ENCODE measurements at places on chromosomes 2 and 18.
A peak's percentile ranks its signal among the peaks of the same experiment; 100 is the strongest.

- peak; percentile 77 for DNase-seq
These were observed 66.7 kb upstream of the DNAJC10 start for GRCh38 chr2:182649316-182649715.

- DNase-seq, result no peak
These were observed 84.1 kb upstream of the LPIN2 start for GRCh38 chr18:3097082-3097481.

DNA sequence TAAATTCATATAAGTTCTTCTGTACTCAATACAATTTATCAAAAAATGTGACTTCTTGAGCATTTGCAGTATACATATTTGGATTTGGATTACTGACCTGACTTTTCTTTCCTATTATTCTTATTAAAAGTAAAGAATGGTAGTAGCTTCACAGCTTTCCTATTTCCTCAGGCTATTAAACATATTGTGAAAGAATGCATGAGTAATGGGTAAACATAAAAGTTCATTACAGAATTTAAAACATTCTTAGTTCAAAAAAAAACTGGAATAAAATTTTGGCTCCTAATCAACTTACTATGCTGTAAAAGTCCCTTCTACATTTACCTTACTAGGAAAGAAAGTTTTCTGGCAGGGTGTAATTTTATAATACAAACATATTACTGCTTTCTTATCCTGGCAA is 27.3 kb upstream of the C2orf66 start:
- DNase-seq, result no peak

DNA sequence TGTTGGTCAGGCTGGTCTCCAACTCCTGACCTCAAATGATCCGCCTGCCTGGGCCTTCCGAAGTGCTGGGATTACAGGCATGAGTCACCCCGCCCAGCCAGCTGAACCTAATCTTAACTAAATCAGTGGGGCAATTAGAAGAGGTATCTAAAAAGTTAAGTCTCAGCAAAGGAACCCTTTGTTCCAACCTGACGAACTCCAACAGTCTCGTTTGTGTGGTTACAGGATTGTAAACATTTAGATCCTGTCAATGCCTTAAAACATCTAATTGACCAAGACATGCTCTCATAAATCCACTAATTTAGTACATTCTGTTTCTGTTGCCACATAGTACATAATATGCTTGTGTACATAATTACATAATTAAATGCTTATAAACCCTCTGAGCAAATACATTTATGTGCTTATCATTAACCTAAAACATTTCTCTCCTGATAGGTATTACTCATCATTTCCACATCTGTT is 31.1 kb upstream of the STK39 start:
- peak; percentile 57 for DNase-seq

DNA sequence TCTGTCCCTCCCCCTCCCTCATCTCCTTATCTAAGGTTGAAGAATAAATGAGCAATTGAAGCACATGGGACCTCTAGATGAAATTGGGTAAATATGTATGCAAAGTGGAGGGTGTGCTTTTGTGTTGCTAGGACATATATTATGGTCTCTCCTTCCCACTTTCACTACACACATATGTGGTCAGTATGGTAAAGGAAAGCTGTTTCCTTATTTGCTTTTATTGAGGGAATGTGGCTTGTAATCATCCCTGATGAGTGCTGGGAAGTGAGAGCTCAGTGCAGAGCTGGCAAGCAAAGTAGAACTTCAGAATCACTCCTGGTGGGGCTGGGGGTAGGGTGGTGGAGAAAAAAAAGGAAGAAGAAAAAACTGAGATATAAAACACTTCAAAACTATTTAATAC is 189.9 kb upstream of the ATP5MC3 start:
- DNase-seq, result no peak

DNA sequence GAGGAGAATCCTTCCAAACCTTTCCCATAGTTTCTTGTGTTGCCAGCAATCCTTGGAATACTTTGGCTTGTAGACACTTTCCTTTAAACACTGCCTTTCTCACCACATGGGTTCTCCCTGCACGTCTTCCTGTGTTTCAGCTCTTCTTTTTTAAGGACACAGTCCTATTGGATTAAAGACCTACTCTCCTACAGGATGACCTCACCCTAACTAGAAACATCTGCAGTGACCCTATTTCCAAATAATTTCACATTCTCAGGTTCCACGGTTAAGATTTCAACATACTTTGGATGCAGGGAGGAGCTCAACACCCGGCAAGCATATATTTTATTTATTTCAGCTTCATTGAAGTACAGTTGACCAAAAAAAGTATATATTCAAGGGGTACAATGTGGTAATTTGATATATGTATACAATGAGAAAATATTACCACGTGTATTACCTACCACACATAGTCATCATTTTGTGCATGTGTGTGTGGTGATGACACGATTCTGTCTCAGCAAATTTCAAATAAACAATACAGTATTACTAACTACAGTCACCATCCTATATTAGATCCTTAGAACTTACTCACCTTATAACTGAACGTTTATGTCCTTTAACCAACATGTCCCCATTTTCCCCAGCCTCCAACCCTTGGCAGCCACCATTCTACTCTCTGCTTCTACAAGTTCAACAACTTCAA is 745.0 kb downstream of the CBLN2 start:
- DNase-seq, result no peak

GRCh38 chr18:33875029-33875565 is 297.1 kb downstream of the ASXL3 start:
- DNase-seq, result no peak

DNA sequence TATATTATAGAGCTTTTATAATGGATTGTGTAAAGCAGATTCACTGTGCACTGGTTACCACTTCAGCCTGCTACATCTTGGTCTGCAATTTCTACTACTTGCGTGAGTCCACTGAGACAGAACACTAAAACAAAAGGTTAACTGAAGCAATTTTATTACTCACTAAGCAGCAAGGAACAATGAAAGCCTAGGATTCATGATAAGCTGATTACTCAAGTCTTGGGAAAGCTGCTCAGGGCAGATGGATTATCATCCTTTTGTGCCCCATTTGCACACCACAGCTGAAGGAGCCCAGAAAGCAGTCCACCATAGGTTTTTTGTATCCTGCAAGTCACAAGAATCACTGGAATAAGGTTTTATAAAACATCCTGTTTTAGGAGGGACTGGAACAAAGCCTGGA is 1215.2 kb upstream of the TMEFF2 start:
- no peak for DNase-seq

- no peak for DNase-seq
These were observed 119.0 kb upstream of the FN1 start for GRCh38 chr2:215554689-215555498.

- no peak for DNase-seq
These were observed 144.3 kb upstream of the MAP3K20 start for GRCh38 chr2:172931256-172931894.

GRCh38 chr2:65939687-65940086 is 495.2 kb upstream of the MEIS1 start:
- peak; percentile 27 for DNase-seq

DNA sequence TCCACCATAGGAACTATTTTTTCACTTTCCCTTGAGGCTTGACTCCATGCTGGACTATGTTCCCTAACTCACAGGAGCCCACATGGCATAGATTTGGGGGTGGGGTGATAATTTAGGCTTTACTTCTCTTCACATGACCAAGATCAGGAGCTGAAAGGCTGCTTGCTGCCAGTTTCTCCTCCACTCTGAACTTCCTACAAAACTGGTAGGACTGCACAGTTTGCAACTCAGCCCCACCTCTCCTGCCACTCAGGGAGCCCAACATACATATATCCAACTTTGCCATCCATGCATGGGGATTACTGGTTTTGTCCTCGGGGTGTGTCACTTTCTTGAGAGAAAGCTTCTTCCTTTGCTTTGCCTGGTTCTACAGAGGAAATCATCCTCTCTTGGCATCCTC is 14.2 kb downstream of the INO80D start:
- DNase-seq, result no peak

DNA sequence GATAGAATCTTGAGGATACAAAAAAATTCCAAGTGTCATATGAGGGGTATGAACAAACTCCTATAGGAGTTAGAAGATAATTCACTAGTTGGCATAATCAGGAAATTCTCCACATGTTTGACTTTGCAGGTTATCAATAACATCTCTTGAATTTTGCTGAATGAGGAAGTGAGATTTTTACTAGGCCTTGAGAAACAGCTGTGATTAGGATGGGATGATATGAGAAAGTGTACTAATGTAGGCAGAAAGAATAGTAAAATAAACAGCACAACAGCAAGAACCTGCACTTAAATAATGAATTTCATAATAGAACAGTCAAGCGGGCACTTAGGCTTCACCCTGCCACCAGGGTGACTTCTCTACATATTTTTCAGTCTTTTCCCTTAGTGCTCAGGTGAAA is 570.8 kb upstream of the CRIM1 start:
- no peak for DNase-seq

- DNase-seq, result no peak
These were observed 3.1 kb downstream of the RBKS start for GRCh38 chr2:27887111-27887510.

- DNase-seq, result no peak
These were observed 153.9 kb downstream of the SLC8A1 start for GRCh38 chr2:40298026-40298425.

- no peak for DNase-seq
These were observed 46.9 kb downstream of the NFATC1 start for GRCh38 chr18:79442508-79443221.

GRCh38 chr2:30625701-30626100 is 178.7 kb downstream of the LCLAT1 start:
- DNase-seq, result no peak

- no peak for DNase-seq
These were observed 1602.4 kb upstream of the CELF4 start for GRCh38 chr18:39167990-39168389.

DNA sequence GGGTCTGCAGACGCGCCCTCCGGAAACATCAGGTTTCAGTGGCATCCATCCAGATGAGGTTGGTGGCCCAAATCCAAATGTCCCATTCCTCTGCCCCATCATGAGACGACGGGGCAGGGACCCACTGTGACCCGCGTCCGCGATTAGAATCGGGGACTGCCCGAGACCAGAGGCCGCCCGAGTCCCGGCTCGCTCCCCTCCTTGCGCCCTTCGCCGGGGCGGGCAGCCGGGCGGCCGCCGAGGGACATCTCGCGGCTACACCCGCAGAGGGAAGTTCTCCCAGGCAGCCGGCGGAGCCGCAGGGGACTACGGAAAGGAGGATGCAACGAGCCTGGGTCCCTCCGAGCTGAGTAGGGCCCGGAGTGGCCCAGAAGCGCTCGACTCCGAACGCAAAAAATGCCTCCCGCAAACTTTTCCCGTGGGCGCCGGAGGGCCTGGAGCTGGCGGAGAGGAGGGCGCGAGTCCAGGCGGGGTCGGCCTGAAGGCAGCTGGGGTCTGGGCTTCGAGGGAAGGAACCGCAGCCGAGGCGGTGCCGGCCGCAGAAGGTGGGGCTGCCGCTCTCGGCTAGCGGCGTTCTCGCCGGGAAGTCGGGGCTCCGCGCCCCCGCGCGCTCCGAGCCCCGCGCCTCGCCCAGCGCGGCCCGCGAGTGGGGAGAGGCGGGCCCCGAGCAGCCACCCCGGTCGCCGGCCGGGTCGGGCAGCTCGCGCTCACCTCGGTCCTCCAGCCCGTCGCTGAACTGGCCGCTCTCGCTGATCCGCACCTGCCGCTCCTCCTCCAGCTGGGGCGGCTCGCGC is 580 bp downstream of the TMEM163 start:
- DNase-seq, result peak; percentile 5

- DNase-seq, result no peak
These were observed 1.3 kb upstream of the TMSB10 start for GRCh38 chr2:84904151-84904550.

DNA sequence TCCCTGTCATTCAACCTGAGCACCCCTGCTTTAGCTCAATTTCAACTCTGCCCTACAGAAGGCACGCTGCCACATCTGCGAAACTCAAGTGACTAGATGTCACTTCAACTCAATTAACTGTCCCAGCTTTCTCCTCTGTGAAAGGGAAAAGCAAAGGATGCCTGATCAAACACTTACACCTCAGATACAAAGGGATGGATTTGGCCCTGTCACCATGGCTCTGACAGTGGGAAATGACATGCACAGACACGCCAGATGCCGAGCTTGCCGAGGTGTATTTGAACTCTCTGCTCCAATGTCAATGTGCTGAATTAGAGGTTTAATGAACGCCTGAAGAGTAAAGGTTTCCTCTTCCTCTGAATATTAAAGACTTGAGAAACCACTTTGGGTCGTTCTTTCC is 481.1 kb downstream of the CBLN2 start:
- no peak for DNase-seq

- no peak for DNase-seq
These were observed 9.7 kb upstream of the ZNF516 start for GRCh38 chr18:76504749-76505148.

DNA sequence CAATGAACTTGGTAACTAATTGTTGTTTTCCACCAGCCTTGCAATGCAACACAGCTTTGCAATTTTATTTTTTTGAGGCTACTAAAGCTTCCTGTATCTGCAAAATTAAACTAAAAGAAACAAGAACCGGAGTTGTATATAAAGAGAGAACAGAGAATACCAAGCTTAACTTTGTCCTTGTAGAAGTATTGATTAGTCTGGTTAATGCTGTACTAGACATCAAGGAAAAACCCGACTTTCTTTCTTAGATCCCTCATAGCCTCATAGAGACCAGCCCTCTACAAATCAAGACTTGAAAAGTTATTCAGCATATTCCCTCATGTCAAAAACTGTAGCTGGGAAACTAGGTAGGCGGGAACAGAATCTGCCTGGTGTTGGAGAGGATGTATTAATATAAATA is 1.7 kb upstream of the ASAP2 start:
- DNase-seq, result no peak

GRCh38 chr2:26809876-26810577 is 24.2 kb downstream of the CENPA start:
- DNase-seq, result no peak

DNA sequence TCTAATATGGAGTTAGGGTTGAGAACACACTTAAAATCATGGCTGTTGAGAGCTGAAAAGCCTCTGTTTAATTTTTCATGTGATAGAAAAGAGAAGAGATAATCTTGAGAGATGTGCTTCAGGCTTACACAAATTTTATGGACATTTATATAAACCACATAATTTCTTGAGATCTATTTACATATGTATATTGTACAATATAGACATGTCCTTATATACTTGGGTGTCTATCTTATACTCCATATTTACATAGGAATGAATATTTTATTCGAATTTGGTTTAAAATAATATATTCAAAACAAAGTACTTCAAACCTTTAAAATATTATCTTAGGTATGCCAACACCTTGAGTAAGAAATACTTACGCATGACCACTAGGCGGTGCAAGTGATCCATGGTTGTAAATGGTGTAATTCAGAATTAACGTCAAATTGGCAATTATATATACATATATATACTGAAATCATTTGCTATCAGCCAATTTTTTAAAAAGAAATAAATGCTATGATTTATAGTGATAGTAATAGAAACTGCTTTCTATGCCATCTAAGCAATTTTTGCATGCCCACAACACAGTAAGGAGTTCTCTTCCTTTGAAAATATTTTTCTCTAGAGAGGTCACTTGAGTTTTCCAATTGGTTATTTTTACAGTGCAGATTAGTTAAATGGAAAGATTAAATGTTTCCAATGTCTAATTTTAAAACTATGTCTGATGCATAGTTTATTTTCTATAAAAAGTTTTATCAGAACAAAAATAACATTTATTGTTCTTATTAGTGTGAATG is 37.6 kb upstream of the SPAG16 start:
- DNase-seq, result peak; percentile 27
